ENCODE measurements at places on chromosomes 6 and 20.
A peak's percentile ranks its signal among the peaks of the same experiment; 100 is the strongest.

GRCh38 chr20:43563429-43563828, 4.6 kb downstream of the SGK2 start:
- no peak for DNase-seq

DNA sequence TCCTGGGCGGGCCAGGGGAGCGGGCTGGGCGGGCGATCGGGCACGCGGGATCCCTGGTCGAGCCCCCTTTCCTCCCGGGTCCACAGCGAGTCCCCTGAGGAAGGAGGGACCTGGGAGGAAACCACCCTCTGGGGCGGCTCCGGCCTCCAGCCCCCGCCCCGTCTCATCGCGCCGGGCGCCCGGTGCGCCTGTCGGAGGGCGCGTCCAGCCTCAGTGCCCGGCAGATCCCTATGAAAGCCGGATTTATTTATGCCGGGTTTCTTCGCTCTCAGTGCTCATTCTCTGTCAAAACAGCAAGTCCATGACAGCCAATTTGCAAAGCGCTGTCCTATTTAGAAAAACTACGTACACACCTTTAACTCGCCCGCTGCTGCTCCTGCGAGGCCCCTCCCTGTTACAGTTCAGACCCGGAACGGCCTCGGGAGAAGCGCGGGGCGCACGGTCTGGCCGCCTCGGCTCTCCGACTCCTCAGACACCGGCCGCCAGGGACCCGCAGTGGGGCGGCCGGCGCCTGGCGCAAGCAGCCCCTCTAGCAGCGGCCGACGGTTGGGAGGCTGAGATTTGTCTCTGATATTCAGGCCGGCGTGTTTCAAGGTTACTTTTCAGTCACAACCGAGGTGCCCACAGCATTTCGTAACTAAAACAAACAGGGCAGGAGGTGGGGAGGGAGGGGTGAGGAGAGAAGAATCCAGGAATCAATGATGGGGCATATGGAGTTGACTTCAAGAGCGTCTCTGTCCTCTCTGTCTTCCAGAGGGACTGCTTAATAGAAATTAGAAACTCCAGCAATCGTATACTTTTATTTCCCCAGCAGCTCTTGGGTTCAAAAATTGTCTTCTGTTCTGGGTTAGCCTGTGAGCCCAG, 782 bp upstream of the FOXA2 start:
- no peak for DNase-seq

DNA sequence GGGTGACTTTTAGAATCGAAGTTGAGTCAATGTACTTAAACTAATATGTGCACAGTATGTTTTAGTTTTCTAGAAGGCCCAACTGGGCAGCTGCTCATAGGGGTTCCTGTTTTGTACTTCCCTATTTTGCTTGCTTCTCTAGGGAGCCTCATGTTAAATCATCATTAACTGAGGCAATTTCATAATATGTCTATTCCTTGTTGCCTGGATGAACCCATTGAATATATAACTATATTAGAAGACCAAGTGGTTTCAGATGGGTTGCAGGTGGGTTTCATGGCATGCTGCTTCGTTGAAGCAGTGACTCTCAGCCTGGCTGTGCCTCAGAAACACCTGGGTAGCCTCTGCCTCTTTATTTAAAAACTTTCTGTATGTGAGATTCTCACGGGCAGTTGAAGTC, 22.2 kb downstream of the CARMIL1 start:
- DNase-seq: no peak

DNA sequence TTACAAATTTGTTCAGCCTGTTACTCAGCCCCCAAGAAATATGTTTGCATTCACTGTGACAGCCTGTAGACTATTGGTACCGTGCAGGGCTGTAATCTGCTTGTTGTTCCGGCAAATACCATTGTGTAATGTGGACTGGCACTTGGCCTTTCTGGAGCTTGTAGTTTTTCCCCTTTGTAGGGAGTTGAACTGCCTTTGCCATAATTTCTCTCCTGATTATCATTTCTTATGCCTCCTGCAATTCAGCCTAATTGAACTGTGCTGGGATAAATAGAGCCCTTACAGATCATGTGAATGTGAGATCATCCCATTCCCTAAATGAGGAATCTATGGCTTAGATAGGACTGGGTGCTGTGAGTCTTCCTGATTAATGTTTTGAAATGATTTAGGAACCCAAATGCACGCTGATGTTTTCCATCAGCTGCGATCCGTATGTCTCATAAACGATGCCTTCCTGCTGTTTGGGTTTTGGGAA, 185.1 kb downstream of the JARID2 start:
- no peak for DNase-seq

DNA sequence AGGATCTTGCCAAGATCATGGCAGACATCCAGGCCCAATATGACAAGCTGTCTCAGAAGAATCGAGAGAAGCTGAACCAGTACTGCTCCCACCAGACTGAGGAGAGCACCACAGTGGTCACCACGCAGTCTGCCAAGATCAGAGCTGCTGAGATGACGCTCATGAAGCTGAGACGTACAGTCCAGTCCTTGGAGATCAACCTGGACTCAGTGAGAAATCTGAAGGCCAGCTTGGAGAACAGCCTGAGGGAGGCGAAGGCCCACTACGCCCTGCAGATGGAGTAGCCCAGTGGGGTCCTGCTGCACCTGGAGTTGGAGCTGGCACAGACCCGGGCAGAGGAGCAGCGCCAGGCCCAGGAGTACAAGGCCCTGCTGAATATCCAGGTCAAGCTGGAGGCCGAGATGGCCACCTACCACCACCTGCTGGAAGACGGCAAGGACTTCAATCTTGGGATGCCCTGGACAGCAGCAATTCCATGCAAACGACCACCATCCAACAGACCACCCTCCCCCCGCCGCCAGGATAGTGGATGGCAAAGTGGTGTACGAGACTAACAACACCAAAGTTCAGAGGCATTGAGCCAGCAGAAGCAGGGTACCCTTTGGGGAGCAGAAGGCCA, 44.7 kb upstream of the GRM4 start:
- no peak for DNase-seq

DNA sequence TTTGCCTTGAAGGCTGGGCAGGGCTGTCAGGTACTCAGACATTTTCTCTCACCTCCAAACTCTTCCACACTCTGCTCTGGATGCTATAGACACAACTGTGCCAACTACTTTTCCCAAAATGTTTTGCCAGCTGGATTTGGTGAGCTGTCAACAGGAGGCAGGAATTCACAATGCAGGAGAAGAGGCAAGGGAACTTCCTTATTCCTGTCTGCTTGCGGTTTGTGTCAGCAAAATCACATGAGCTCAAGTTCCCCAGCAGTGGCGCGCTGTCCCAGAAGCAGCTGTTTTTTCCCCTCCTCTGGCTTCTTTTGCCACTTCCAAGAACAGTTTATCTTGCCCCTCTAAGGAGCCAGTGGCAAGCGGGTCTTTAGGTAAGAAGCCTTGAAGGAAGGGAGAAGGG, 608.2 kb downstream of the PRKN start:
- DNase-seq: peak; percentile 23

DNA sequence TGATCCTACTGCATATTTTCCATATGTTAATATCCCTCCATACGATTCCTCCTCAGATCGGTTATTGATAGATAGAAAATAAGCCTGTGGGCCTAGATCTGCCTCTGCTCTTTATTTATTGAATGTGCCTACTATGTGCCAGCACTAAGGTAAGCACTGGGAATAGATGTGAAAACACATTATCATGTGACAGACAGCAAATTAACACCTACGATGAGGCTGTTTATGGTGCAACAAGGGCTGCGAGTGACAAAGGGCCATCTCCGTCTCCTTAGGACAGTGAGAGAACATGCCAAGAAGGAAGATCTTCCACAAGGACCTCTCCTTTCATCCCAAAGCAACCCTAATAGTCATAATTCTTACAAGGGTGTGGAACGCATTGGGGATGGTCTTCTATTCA, 90.5 kb downstream of the MYB start:
- DNase-seq: no peak

DNA sequence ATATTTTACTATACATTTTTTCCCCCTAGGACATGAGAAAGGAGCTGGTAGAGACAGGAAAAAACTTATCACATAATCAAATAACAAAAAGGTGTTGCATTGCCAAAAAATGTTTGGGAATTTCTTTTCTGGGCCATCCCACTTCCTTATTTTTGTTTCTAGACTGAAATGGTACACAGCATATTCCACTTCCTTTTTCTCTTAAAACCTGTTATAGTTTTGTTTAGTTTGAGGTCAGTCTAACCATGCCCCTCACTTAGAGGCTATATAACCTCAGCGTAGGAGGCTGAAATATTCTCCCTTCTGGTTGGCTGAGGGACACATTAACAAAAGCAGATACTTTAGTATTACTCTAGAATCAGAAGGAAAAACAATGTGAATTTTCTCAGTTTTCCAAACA, 323.9 kb downstream of the GJA1 start:
- no peak for DNase-seq

DNA sequence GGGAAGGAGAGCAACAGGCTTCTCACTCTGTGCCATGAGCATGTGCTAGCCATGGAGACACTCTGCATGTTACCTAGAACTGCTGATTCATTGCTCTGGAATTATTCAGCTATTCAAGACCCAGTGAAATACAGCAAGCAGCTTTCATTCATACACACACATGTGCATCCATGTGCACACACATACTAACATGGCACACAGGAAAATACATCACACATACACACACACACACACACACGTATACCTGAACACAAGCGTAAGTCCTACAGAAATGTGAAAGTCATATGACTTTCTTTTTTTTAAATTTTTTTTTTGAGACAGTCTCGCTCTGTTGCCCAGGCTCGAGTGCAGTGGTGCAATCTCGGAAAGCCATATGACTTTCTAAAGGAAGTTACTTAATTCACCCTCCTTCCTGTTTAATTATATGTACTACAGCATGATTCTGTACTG, 108.2 kb upstream of the NFATC2 start:
- DNase-seq: peak; percentile 35

DNA sequence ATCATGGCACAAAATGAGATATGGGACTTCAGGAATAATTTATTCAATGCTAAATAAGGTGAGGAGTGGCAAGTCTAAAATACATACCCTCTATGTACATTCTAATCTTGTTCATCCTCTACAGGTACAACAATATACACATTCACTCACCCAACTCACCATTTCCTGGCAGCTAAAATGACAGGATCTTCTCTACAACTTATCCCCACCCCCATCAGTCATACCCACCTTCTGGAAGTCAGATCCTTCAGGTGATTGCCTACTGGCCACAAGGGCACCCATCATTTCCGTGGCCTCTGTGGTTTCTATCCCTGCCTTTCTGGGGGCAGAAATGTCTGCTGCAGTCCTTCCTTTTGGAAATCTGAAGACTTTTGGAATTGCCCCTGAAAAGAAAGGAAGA, 22.8 kb upstream of the CRIP3 start:
- DNase-seq: no peak

DNA sequence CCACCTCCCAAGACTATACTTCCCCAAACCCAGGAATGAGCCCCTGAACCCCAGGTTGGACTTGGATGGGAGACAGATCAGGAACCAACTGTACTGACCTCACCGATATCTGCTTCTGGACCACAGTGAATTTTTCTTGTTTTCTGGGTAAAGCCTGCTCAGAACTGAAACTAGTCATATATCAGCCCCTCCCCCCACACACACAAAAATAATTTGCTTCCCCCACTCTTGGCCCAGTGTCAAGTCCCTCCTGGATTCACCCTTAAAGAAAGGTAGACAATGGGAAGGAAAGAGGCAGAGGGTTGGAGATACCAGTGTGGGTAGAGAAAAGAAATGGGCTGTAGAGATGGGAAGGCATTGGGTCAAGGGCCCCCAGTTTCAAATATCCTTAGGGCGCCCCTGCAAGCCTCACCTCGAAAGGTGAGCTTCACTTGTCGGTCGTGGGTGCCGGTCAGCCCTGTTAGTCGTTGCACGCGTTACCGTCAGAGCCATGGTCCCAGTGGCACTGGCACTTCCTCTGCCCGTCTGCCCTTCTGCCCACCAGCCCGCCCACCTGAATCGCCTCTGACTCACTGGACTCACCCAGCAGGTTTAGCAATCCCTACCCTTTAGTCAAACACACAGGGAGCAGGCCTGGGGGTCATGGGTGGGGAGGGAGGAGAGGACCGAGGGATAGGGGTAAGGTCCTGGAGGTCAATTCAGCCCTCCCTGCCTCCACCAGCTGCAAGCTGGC, 8.5 kb upstream of the SPAG4 start:
- no peak for DNase-seq

DNA sequence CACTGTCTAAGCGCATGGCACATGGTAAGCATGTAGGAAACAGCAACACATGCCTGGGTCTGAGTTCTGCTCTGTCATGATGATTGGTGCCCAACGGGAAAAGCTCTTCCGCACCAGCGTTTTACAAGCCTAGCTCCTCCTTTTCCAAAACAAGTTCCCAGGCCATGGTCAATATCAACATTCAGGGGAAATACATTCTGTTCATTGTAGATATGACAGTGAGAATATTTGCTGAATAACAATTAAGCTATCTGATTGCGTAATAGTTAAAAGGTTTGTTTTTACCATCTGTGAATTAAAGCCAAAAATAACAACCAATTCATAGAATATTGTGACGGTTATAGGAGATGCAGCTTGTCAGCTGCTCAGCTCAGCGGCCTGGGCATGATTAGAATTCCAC, 404.3 kb upstream of the SLC35B3 start:
- DNase-seq: no peak

- no peak for DNase-seq
Observed at GRCh38 chr20:33301192-33301930, 18.3 kb downstream of the BPIFB1 start.

DNA sequence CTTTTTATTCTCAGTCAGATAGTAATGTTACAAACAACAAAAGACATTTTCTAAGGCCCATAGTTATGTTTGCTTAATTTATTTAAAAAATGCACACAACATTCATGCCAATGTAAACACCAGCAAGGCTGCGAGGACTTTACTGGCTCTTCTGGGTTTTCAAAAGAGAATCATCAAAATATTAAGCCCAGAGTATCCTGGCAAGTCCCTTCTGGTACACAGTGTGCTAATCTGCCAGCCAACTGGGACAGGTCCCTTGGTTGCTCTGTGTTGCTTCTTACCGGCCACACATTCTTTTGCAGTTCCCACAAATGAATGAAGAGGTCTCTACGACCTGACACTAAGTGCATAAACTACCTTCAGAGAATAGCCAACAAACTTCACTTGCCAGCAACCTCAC, 42.6 kb upstream of the SPDEF start:
- DNase-seq: no peak

- DNase-seq: peak; percentile 63
Observed at GRCh38 chr6:143575440-143575839, 63.9 kb upstream of the FUCA2 start.

DNA sequence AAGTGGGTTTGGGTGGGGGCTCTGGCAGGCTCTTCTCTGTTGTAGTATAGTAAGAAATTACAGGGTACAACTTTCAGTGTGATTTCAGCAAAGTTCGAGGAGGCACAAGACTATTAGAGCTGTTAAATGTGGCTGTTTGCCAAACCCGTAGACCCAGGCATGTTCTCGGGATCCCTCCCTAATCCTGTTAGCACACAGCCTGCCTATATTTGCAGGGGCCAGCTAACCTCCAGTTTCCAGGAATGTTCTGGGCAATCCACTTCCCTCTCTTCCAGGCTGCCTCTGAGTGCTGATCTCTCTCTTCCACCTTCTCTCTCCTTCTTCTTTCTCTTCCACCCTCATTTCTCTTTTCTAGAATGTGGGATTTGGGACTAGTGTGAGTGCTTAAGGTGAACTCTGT, 34.8 kb upstream of the ZFP64 start:
- no peak for DNase-seq
